ENCODE measurements at places on chromosomes 11 and 22.

GRCh38 chr22:36853407-36854099 is 7.3 kb upstream of the NCF4 start:
- no peak for DNase-seq

DNA sequence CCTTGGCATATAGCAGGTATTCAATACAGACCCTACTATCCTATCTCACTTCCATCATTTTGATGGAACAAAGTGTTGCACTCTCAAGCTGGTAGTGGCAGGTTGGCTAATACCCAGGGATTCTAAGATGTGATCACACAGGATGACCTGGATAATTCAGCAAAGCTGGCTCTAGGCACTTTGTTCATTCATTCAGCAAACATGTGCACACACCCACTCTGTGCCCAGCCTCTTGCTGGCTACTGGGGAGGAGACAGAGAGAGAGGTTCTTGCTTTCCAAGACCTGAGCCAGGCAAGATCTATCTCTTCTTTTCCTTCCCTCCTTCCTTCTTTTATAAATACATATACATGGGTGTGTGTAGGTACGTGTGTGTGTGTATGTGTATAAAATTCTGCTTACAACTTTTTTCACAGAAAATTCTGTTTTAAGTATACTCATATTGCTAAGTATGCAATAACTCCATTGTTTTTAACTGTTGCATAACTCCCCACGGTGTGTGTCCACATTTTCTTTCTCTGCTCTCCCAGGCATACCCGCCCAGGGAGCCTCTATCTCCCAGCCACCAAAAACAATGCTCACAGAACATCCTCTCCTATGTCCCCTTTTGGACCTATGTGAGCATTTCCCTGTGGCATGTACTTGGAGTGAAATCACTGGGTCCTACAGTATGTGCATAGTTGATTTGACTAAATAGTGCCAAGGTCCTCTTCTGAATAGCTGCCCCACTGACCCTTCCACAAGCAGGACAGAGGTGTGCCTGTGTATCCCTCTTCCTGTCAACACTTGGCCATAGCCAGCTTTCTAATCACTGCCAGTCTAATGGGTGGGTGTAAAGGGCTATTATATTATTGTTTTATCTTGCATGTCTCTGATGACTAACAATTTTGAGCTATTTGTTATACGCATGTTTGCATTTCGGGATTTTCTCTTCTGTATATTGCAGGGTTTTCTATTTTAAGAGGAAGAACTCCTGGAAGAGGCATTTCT is 27.5 kb downstream of the CLPB start:
- DNase-seq: no peak

DNA sequence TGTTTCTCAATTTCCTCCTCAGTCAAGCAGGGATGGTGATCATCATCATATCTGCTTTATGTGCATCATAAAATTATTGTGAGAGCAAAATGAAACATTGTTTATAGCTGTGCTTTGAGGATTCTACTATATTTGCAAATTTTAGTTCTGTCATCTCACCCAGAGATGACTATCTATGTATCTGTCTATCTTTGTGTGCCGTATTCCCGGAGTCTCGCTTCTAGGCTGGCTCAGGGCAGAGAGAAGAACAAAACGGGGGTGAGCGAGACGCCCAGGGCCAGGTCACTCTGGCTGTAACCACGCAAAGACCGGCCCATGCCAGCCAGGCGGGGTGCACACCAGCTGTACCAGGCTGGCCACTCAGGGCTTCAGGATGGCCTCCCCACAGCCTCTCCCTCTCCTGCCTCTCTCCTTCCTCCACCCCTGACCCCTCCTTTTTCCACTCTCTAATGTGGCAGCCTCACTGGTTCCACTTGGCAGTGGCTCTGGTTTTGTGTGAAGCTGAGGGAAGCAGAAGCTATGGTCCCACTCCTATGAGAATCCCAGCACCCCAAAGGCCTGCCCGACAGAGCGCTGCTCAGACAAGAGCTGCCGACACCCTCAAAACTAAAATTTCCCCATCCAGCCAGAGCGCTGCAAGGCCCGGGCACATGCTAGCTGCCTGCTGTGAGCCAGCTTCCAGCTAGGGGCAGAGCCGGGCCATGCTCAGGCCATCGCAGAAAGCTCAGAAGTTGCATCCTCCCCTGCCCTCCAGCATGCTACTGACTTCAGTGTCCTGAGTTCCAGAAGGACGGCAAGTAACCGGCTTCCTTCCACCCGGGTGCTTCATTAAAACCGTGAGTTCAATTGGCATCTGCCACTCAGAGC is 139.5 kb upstream of the TBCEL start:
- DNase-seq: no peak

GRCh38 chr11:113106507-113106906 is 145.3 kb downstream of the NCAM1 start:
- no peak for DNase-seq

- DNase-seq: no peak
Observed at GRCh38 chr11:111155021-111155420, 90.5 kb upstream of the POU2AF2 start.

- DNase-seq: no peak
Observed at GRCh38 chr11:34029176-34029575, 22.4 kb upstream of the CAPRIN1 start.

GRCh38 chr11:66934950-66935779 is 23.0 kb downstream of the PC start:
- no peak for DNase-seq

GRCh38 chr11:23311986-23312940 is 452.0 kb upstream of the CCDC179 start:
- no peak for DNase-seq

GRCh38 chr11:132639403-132639802 is 892.9 kb downstream of the OPCML start:
- no peak for DNase-seq

DNA sequence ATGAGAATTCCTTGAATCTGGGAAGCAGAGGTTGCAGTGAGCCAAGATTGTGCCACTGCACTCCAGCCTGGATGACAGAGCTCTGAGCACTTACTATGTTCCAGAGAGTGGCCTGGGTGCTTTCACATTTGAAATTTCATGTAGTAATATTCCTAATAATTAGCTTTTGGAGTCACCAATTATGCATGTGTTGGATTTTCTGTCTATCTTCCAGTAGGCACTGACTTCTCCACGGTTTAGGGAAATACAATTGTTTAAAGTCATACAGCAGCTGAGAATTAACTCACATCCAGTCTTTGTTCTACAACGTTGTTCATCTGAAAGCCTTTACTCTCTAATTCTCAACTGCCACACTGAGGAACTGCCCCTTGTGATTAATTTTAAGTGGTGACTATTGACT is 150.2 kb downstream of the CSNK2A3 start:
- DNase-seq: no peak

GRCh38 chr22:26461188-26461810 is 22.3 kb downstream of the HPS4 start:
- DNase-seq: no peak

- DNase-seq: no peak
Observed at GRCh38 chr11:66258473-66258893, 10.0 kb upstream of the RAB1B start.

DNA sequence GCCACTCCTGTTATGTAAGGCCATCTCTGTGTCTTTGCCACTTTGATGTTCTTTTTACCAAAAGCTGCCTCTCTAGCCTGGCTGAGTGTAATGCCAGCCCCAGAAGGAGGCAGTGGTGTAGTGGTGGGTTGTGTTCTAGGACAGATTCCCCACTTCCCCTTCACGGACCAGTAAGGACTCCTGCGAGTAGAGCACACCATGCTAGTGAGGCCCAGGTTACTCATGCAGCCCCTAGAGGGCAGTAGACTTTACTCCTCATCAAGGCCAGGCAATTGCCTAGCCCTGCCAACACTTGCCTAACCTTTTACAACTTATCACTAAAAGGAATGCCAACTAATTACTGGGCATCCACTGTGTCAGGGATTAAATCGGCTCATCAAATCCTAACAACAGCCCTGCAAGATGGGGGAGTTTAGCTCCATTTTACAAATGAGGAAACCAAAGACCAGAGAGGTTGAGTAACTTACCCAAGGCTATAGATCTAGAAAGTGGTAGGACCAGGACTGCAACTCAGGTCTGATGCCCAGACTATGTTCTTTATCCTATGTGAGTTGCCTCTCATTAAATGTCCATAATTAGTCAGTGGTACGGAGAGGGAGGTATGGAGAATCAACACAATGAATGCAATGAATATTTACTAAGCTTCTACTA is 75.3 kb downstream of the APIP start:
- DNase-seq: peak; percentile 52

GRCh38 chr11:102154806-102155205 is 44.6 kb downstream of the YAP1 start:
- no peak for DNase-seq

- DNase-seq: no peak
Observed at GRCh38 chr11:78586452-78587046, 11.9 kb upstream of the NARS2 start.

DNA sequence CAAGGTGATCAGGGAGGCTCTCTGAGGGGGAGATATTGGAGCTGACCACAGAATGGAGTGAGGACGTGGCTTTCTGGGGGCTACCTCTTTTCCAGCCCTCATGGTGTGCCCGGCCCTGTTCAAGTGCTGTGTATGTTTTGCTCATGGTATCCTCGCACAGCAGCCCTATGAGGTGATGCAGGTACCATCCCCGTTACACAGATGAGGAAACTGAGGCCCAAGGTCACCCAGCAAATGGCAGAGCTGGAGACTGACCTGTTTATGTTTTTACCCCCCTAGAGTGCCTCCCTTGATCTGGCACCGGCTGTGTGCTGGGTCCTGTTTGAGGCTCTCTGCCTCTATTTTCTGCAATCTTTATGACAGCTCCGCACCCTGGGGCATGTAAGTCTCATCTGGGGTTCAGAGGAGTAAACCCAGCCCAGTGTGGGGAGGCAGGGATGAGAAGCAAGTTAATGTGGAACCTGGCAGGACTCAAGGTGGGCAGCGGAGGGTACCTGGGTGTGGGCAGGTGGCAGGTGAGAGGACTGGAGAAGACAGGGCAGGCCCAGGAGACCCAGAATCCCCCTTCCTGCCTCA is 20.8 kb downstream of the SGSM1 start:
- DNase-seq: no peak

- DNase-seq: no peak
Observed at GRCh38 chr11:132475026-132475425, 1057.3 kb downstream of the OPCML start.

DNA sequence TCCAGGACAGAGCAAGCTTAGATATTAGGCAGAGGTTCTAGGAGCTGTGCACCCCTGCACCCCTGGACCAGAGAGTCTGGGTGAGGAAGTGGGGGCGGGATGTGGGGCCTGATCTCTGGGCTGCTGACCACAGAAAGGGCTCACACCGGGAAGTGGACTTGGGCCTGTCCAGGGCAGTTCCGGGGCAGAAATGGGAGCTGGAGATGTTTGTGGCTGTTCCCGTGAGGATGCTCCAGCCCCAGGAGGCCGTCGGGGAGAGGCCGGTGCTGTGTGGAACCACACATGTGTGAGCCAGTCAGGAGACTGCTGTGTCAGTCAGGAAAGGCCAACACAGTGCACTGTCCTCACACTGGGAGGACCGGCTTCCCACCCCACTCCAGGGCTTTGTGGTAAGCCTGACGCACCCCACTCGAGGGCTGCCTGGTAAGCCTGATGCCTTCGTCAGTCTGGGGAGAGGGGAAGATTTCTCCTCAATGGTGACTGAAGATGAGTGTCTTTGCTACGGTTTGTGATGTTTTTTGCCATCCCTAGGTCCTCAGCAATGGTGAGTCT is 741.0 kb downstream of the BRD1 start:
- DNase-seq: no peak

Measured in iPS DF 19.7 (cell line).